Neuronal stem cell (in vitro differentiated cells): ENCODE measurements at places on chromosomes 6 and 20.

- no peak for DNase-seq
Measured at GRCh38 chr6:44062771-44063560, 64.3 kb downstream of the MRPL14 start.

DNA sequence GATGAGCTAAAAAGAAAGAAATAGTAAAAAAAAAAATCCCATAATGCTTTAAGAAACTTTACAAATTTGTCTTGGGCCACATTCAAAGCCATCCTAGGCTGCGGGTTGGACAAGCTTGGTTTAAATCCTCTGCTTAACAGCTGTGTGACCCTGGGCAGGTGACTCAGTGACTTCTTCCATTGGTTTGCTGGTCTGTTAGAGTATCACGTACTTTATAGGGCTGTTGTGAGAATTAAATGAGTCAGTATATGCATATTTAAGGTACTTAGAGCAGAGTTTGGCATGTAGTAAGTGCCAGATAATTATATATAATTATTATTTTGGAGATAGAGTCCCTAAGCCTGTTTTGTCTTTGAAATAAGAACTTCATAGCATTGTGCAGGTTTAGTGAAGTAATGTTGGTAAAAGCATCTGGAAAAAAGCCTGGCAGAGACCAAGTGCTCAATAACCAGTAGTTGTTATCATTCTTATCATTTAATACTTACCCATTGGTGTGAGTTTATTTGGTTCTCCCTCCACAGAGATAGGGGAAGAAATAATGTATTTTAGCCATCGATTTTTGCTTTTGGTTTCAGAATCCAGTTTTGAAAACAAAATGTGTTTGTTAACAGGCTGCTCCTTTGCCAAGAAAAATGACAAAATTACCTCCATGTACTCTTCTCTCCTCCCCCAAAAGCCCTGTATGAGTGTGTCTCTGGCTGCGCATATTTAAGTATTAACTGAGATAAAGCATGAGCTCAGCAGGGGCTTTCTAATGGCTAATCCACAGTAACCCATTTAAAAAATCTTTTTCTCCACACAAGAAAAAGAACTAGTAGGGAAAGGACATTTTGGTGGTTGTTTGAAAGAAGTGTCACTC, 67.2 kb downstream of the FOXO3 start:
- DNase-seq = no peak

GRCh38 chr6:127185437-127185995, 67.0 kb downstream of the RSPO3 start:
- no peak for DNase-seq

GRCh38 chr6:121584586-121585369, 149.3 kb downstream of the GJA1 start:
- no peak for DNase-seq

DNA sequence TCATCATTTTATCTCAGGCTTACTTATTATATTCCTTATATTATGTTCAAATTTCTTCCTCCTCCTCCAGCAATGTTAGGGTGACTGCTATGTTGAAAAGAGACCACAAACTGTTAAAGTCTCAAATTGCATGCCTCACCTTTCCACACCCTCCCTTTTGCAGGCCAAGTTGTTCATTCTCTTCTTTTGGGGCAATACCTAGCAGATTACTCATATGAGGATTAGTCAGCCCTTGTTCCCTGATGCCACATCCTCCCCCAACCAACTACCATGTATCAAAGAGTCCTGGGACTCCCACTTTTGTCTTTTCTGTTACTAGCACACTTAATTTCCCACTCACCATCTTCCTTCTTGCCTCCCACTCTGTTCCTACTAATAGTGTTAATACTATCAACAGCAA, 434.7 kb downstream of the BCKDHB start:
- DNase-seq = no peak

DNA sequence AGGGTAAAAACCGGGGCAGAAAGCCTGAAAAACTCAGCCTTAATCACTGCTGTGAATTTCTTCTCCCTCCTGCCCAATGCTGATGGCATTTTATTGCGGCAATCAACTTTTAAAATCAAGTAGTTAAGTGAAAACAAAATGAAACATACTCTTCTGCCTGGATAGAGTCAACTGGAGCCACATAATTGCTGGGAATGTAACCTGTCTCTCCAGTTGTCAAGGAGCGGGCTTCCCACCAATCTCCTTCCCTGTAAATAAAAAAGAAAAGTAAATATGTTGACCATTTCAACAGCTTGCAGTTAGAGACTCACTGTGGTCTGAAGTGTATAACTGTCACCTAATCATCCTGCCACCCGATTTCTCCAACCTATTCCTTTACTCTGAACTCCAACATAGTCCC, 102.1 kb upstream of the TRAF3IP2 start:
- DNase-seq = no peak
